Fibroblast of the conjunctiva (primary cell): ENCODE measurements at places on chromosomes 3 and 15.

DNA sequence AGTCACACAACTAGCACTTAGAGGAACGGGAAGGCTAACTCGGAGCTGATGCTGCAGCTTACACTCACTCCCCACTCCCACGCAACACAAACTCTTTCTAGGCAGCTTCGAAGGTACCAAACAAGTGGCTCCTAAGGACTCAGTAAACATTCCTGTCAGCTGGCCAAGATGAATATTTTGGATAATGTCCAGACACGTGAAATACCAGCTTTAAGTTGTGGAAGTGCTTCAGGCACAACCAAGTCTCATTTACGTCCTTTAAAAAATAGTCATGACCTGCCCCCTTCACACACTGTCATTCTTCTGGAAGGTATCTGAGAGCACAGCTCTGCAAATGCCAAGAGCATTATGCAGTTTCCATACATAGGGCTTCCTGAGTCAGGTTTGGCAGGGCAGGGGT, 1005.9 kb upstream of the CFAP20DC start:
- no peak for DNase-seq

DNA sequence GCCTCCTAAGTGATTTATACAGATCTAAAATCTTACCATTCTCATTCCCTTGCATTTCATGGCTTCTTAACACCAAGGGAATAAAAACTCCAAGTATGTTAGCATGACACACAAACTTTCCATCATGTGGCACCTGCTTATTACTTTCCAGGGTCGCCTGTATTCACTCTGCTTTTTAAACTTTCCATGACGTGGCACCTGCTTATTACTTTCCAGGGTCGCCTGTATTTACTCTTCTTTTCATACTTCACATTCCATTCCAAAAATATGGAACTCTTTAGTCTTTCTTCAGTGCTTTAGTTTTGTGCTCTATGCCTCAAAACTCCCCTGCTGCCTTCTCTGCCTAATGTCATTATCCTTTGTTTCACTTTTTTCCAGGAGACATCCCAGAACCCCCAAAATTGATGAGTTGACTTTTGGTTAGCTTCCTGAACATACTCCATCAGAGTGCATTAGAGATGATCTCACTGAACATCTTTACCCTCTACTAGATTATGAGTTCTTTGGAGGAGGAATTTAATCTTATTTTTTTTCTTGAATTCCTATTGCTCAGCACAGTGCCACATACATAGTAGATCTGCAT, 47.0 kb downstream of the CALML4 start:
- DNase-seq, result no peak

DNA sequence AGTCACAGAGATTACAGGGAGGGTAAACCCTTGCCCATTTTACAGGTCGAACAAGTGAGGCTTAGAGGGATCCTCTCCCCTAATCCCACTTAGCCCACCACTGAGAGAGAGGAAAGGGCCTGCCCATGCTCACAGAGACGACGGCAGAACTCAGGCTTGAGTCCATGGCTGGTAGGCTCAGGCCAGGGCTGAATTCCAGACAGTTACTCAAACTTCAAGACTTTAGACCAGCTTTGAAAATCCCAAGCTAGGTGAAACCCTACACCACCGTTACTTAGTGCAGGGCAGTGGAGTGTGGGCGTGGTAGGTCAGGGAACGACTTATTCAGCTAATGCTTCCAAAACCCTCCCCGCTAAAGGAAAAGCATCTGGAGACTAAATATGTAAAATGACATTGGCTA, 16.4 kb downstream of the GRIP2 start:
- DNase-seq, result peak; percentile 14

GRCh38 chr15:37134699-37135131, 34.4 kb upstream of the MEIS2 start:
- DNase-seq, result peak; percentile 16

- DNase-seq, result no peak
Observed at GRCh38 chr3:78337801-78338211, 1297.9 kb downstream of the ROBO2 start.

DNA sequence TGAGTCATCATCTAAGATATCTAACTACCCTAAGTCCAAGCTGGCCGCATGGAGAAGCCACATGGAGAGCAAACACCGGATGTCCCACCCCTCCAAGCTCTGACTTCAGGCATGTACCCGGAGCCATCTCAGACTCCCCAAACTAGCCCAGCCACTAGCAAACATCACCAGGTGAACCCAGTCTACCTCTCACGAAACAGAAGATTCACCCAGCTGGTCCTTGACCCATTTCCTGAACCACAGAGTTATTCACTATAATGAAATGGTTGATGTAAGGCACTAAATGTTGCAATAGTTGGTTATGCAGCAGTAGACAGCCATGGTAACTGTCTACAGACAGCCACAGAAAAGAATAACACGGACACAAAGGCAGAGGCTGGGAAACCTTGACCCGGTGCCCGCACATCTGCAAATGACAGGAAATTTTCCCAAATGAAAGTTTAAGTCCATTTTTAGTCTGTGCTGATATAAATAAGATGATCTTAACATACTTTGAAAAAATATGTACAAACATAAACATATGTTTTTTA, 265.5 kb upstream of the ATP10A start:
- no peak for DNase-seq

DNA sequence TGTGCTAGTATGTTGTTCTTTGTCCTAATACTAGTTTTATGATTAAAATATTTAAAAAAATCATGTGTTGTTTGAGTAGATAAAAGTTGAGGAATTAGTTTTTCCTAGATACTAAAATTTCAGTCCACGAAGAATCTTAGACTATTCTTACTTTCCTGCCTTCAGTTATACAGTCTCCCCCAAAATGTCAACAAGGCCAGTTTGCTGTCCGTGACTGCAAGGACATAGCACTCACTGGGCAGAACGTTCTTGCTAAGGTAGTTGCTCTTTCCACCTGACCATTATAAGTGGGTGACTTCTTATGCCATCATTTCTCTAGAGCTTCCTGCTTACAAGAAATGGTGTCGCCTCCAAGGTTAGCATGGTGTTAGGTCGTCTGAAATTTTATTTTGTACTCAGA, 32.8 kb downstream of the KAT2B start:
- no peak for DNase-seq

DNA sequence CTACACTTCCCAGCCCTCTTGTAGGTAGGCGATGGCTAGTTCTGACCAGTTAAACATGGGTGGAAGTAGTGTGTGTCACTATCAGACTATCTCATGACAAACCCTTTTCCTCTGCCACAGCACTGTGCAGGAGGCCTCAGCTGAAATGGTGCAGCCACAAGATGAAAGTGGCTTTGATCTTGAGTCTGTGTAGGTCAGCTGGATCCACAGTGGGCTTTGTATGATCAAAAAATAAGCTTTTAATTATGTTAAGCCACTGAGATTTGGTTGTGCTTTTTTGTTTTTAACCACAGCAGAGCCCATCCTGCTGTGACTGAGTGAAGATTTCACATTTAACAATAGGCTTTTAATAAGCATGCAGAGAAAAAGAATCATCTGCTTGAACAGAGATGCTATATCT, 19.7 kb downstream of the RCN2 start:
- DNase-seq, result no peak

- no peak for DNase-seq
Observed at GRCh38 chr3:46096336-46096735, 69.1 kb upstream of the XCR1 start.

DNA sequence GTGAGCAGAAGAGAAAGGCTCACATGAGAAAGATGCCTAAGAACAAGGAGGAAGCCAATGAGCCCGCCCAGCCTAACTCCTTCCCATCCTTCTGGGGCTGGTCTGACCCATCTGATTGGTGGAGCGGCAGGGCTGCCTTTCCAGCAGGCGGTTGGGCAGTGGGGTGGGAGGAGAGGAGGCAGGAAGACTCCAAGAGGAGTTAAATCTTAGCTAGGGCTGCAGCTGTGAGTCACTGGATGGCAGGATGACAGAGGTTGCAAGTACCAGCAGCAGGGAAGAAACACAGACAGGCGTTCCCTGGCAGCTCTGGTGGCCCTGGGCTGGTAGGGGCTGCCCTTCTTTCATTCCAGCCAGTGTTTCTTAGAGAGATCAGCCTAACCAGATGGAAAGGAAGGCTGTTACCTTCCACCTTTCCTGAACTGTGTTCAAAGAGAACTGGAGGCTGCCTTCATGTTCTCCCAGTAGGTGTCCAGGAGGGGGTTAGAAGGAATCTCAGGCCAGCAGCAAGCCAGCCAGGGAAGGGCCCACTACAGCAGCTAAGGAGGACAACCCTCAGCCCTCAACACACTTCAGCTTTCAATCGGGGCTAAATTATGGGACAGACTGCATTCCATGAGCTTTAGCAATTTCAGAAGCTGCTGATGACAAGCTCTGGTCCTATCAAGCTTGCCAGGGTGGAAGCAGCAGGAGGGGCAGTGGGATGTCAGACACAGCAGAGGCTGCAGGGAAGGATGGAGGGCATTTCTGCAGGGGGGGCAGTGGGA, 50.3 kb downstream of the CHSY1 start:
- DNase-seq, result peak; percentile 98

- DNase-seq, result no peak
Observed at GRCh38 chr3:172259111-172259541, 189.1 kb downstream of the GHSR start.

DNA sequence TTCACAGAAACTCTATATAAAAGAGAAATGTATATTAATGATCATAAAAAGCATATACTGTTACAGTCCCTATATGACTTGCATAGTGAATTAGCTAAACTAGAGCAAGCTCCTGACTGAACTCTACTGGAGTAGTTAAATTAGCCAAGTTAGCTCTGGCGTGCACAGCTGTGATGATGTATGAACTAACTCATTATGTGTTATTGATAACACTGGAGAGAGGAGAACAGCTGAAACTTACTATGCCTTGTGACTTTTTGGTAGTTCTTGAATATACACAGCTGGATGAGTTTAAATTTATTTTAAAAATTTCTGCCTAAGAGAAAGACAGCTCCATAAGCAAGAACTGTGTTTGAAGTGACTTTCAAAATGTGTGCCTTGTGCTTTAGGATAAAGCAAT, 8.1 kb downstream of the TIPARP start:
- no peak for DNase-seq

DNA sequence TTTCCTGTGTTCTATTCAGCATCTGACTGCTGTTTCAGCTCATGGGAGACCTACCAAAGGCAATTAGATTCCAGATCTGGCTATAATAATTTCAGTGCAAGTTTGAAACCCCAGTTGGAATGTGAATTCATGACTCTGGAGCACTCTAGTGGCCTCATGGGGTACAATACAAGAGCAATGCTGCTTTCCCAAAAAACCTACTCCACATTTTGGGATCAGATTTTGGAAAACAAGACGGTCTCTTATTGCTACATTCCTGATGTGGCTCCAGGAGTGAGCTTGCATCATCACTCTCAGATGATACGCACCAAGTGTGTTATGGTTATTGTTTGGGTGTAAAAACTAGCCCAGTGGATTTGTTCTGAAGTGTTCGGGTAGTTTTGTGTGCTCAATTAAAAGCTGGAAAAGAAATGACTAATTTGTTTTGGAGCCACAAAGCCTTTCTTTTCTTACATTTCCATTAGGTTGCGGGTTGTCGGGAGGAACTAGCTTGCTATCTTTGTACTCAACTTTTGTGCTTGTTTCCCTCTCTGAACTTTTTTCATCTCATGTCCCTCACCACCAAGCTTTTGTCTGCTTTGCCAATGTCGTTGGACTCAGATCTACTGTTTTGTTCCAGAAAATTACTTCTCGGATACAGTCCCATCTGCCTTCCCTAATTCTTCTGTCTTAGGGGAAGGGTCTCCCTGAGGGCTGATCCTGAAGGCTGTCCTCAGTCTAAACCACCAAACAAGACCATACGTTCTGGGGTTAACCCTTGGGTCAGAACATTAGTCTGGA, 272.1 kb downstream of the BBX start:
- DNase-seq, result no peak

DNA sequence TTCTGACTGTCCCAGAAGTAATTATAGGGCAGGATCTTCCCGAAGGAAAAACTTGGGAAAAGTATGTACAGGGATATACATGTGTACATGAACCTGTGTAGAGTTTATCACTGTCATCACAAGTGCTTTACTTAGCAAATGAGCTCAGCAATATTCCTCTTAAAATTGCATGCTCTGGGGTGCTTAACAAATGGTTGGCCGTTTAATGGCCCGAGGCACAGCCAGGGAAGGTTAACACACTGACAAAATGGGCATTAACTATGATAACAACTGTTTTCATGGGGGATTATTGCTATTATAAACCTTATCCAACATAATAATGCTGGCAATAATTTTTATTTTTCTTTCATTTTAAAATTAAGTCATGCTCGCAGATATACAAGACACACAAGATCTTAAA, 459.3 kb downstream of the TUSC7 start:
- no peak for DNase-seq

GRCh38 chr3:177444696-177445095, 247.4 kb upstream of the TBL1XR1 start:
- DNase-seq, result no peak

GRCh38 chr3:195184716-195185421, 86.1 kb downstream of the XXYLT1 start:
- DNase-seq, result no peak

DNA sequence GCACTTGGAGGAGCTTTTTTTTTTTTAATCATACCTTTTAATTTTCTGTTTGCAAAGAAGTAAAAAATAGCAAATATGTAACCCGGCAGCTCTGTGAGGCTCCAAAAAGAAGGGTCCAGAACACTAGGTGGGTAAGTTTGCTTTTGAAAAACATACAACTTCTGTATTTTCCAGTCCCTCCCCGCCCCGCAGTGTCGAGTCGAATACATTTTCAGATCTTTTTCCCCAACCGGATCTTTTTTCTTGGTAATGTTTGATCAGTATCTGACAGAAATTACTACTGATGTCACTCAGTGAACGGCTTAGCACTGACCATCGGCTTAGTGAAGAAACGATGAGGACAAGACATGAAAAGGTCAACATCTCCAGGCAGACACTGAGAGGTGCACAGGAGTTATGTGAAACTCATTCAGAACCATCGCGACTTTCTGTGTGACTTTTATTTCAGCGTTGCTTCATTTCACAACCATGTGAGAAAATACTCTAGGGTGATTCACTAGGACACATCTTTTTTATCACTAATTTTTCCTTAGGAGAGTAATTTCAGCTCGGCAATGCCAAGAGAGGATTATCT, 11.0 kb downstream of the ISL2 start:
- DNase-seq, result no peak

DNA sequence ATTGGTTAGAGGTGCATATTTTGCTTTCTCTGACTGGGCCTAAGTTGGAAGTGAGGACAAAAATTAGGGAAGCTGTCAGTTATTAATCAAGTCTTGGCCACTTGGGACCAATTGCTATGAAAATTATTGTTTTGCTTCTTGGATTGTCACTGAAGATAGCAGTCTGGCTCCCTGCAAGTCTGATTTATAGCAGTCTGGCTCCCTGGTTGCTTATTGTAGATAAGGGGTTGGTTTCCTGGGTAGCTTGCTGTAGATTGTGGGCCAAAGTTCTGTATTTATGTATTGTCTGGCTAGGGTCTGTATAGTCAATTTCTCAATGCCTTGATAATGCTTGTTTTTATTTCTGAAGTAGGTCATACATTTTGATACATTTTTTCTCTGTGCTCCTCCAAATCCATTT, 13.3 kb upstream of the DRD3 start:
- no peak for DNase-seq

DNA sequence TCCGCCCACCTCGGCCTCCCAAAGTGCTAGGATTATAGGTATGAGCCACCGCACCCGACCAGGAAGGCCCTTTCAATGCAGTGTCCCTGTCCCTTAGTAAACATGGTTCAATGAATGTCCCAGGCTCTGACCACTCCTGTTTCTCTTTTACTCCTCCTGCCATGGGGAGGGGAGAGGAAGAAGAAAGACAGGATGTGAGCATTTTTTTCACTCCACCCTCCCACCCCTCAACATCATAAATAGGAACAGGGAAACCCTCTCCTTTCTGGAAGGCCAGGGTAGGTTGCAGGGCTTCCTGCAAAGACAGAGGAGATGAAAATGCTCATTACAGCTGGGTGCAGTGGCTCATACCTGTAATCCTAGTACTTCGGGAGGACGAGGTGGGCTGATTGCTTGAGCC, 7.5 kb upstream of the TATDN2 start:
- DNase-seq, result no peak
